Inflammatory macrophage treated with lipopolysaccharide for 4 hours (primary cell): ENCODE measurements at places on chromosomes 7 and 10.

GRCh38 chr7:111089822-111090426 lies 1.0 kb upstream of the LRRN3 start:
- DNase-seq, result peak; percentile 58

DNA sequence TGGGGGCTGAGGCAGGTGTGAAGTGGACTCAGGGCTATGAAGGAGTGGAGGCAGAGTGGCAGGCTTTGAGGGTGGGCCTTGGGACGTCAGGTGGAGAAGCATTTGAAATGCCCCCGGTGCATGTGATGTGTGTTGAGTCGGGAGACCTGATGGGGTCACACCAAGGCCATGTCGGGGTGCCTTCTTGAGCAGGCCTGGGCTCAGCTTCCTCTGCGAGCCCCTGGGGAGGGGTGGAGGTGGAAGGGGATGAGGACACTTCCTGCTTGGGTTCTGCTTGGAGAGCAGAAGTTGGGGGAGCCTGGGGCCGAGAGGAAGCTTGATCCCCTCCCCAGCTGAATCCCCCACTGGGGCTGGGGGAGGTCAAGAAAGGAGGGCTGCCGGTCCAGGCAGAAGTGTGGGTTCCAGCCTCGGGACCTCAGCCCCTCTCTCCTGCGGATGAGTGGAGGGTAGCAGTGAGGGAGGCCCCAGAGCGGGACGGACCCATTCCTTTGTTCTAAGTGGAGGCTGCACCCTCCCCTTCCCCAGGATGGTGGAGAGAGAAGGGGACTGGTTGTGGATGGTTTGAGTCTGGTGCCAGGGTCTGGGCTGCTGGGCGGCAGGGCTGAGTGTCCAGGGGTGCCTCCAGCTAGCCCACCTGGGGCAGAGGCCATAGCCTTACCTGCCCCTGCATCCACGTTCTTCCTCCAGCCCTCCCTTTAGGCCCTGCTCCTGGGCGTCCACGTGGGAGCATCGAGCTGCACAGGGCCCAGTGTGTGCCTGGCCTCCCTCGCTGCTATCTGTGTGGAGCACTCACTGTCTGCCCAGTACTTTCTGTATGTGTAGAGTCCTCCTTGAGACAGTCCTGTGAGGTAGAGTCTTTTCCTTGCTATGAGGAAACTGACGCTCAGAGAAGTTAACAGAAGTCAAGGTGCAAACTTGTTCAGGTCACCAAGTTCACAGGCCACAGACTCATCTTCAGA lies 36.7 kb downstream of the PRF1 start:
- no peak for DNase-seq

DNA sequence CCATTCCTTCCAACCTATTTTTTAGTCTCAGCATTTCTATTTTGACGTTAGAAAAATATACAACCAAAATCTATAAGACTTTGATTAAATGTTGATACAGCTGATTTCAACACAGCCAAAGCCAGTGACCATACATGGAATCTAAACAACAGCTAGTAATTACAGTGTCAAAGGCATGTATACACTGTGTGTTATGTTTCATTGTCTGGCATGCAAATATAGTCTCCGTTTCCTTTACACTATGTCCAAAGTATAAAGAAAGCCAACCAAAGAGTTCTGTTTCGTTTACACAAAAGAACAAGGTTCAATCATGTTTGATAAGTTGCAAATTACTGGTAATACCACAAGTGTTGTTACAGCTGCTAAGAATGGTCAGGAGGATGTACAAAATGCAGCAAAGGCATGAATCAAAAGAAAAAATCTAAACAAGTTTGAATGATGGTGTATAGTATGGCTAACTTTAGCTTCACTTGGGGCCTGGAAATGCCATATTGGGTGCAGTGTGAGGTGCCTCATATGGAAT lies 268.3 kb upstream of the FERD3L start:
- no peak for DNase-seq

DNA sequence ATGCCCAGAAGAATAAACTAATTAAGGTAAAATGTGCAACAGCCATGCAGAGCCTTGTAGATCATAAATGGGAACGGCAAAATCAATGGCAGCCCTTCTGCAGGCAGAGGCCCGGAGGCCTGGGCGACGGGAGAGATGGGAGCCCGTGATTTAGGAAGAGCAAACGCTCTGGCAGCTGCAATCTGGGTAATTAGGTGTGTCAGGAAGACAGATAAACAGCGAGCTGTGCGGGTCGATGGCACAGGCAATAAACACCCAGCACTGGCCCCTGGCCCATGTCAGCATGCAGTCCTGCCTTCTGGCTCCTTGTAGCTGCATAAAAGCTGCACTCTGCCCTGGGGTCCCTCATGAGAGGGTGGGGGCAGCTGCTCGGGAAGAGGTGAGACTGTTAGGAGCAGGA lies 78.0 kb downstream of the GOLGA7B start:
- no peak for DNase-seq

DNA sequence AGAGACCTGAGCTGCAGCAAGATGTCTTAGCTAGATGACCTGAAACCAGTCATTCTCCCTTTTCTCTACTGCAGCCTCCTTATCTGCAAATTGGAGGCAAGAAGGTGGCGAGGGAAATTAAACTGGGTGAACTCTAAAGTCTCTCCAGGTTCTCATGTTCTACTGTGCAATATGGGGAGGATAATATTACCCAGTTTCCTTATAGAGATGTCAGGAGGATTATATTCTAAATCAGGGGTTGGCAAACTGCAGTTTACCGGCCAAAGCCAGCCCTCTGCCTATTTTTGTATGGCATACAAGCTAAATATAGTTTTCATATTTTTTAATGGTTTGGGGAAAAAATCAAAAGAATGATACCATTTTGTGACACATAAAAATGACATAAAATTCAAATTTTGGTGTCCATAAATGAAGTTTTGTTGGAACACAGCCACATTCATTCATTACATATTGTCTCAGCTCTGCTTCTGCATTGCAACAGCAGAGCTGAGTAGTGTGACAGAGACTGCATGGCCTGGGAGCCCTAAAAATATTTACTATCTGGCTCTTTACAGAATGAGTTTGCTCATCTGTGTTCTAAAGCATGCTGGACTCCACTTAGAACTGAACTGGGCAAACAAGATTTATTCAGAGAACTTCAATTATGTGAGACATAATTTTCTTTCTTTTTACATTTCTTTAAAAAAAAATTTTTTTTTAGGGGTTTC lies 19.2 kb upstream of the MALSU1 start:
- DNase-seq, result no peak

DNA sequence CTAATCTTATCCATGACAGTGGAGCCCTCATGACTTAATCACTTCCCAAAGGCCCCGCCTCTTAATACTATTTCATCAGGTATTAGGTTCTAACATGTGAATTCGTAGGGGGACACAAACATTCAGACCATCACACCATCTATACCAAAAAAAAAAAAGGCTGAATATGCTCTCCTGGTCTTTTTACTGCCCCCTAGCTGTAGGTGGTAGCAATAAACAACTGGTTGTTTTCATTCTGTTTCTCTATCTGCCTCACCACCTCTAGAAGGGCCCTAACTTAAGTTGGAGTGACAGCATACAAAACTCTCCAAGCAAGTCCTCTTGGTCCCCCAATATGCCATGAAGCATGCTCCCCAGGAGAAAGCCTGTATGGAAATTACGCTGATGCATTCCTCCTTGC lies 94.1 kb downstream of the GRM8 start:
- DNase-seq, result no peak
